ENCODE measurements at places on chromosomes 7 and 10.

GRCh38 chr7:24039991-24040624, 243.9 kb upstream of the NPY start:
- DNase-seq, result no peak

GRCh38 chr10:121332829-121333765, 265.1 kb downstream of the FGFR2 start:
- DNase-seq, result no peak

DNA sequence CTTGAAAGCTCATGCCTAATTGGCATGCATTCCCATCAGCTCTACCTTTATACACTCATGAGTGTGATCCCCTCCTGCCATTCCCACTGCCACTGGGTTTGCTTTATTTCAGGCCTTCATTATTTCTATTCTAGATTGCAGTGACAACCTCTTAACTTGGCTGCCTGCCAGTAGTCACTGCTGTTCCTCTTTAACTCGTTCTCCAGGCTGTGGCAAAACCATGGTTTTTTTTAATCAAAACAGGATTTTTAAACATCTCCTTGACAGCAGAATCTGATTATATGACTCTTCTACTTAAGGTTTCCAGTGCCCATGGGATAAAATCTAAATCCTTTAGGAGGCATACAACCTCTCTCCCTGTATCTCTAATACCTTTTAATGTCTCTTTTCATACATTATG, 223.7 kb upstream of the PCDH15 start:
- DNase-seq, result no peak

DNA sequence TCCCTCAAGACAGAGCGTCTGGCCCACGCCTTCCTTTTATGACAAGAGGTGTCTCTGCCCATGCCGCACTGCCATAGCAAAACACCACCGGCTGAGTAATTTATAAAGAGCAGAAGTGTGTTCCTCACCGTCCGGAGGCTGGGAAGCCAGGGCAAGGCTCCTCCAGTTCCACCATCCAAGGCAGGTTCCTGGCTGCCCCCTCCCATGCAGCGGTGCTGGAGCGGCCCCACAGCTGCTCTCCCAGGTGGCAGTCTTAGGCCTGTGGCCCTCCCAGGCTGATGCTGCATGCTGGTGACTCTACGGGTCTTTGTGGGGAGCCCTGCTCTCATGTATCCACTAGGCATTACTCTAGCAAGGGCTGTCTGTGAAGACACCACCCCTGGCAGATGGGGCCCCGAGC, 113.1 kb downstream of the TCERG1L start:
- DNase-seq, result no peak

DNA sequence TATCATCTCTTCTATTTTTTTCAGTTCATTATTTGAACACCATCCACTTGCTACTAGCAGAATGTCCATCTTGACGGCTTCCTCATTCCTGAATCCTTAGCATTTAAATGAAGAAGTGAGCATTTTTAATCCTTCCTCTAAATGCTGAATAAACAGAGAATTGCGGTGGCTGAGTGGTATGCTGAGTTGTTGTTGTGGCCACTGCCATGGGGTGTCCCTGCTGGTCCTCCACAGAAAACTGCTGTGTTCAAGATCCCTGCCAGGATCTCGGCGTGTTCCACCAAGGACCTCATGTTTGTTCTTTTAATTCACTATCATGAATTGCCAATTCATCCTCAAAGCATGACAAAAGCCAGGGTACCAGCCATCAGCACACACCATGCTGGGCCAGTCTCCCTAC, 48.9 kb upstream of the HABP2 start:
- DNase-seq, result no peak

DNA sequence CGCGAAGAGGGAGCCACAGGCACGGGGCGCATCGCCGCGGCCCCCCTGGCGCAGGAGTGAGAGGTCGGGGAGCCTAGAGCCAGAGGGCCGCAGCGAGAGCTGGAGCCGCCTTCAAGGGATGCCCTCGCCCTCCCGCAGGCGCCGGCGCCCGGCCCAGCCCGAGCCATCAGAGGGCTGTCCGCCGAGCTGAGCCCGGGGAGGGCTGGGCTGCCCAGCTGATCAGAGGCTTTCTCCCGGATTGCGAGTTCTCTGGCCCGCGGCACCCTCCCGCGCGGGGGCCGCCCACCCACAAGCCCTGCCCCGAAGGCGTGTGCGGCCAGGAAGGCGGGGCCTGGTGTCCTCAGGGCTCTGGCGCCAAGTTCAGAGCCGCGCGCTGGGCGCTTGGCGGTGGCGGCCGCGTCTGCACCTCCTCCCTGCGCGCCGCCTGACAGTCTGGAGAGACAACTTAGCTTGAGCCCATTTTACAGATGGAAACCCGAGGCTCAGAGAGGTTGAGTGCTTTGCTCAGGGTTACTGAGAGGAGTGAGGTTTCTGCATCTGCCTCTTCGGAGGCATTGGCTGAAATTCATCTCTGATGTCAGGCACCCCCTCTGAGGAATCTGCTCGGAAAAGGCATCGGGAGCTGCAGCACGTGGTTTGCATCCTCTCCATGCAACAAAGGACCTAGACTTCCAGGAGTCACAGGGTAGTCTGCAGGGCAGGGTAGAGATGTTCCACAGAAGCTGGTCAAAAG, 3.8 kb upstream of the ANTXRL start:
- peak; percentile 66 for DNase-seq

GRCh38 chr10:124025660-124026588, 67.5 kb downstream of the CHST15 start:
- no peak for DNase-seq

DNA sequence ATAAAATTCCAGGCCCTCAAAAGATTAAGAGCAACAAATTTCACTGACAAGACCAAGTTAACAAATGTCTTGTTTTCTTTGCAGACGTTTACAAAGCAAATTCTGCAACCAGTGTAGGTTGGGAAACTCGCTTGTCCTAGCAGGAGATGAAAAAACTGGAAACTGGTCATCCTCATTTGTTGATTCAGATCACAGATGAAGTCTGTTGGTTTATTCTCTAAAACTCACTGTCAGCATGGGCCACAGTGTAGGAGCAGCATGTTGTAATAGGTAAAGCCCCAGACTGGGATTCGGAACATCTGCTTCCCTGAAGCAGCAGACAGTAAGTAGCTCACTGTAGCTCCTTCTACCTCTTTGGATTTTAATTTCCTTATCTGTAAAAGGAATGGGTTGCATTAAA, 31.5 kb downstream of the PANK1 start:
- no peak for DNase-seq

- no peak for DNase-seq
Observed at GRCh38 chr10:53978301-53978700, 822.7 kb downstream of the PCDH15 start.

GRCh38 chr7:100584054-100584682, 1.8 kb downstream of the LRCH4 start:
- no peak for DNase-seq

- no peak for DNase-seq
Observed at GRCh38 chr10:128025951-128026350, 100.3 kb downstream of the MKI67 start.

- no peak for DNase-seq
Observed at GRCh38 chr7:121011401-121011800, 22.9 kb downstream of the CPED1 start.

GRCh38 chr10:6346631-6347030, 143.9 kb downstream of the PFKFB3 start:
- no peak for DNase-seq
